Coronary artery (tissue), 2 donors: ENCODE measurements at places on chromosomes 4 and X.

GRCh38 chr4:169840554-169840953 lies 82.8 kb upstream of the HPF1 start:
- no peak for DNase-seq

GRCh38 chr4:53935780-53936179 lies 128.6 kb downstream of the CHIC2 start:
- DNase-seq = no peak

DNA sequence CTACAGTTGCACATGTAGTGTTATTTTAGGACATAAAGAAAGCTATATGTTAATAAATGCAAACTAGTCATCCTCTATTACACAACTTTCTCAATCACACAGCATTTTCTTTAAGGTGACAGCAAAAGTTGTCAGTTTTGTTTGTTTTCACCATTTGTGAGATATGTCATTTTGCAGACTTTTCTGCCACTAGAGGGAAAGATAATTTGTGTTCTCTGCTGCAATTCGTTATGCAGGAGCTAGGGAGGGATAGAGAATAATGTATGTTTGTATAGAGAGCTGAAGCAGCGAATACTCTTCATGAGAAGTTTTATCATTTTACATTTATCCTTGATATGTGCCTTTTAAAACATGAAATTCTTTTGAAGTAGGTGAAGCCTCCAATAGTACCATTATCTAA lies 670.6 kb upstream of the ATOH1 start:
- DNase-seq = no peak

DNA sequence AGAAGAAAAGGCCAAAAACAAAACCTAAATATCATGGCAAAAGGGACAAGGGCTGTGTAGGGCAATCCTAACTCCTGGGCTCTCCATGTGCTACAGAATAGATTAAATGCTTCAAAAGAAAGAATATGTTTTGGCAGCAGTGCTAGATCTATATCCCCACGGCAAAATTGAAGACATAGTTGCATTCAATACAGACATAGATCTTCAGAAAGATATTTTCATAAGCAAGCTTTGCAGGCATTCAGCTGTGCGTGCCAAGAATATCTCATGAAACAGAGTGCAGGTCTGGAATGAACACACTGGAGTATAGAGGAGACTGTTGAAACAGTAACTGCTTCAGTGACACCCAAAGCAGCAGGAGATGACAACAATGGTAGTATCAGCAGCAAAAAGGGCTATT lies 1476.9 kb downstream of the ARAP2 start:
- no peak for DNase-seq

DNA sequence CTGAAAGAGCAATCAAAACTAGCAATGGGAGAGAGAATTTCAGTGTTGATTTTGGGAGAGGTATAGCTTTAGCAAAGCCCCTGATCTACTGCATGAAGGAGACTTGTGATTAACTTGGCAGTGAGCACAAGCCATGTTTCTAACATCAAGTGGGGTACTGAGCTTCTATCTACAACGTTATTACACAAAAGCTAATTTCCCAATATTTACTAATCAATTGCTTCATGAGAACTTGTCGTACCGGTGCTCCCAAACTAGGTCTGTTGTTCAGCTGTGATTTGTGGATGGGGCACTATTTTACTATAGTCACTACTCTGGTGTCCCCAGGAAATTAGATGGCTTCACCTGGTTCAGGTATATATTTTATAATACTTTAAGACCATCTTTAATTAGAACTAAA lies 16.2 kb downstream of the ANK2 start:
- no peak for DNase-seq

DNA sequence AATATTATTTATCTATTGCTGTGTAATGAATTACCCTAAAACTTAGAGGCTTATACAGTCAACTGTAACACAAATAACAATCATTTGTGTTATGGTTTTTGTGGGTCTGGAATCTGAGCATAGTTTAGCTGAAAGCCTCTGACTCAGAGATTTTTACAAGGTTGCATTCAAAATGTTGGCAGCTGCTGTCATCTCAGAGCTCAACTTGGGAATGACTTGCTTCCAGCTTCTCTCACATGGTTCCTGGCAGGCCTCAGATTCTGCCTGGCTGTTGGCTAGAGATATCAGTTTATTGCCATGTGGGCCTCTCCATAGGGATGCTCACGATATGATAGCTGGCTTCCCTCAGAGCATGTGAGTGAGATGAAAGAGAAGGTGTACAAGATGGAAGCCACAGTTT lies 70.2 kb upstream of the BRWD3 start:
- DNase-seq = no peak

- DNase-seq = no peak
Measured at GRCh38 chr4:157023941-157024340, 52.0 kb upstream of the GLRB start.

DNA sequence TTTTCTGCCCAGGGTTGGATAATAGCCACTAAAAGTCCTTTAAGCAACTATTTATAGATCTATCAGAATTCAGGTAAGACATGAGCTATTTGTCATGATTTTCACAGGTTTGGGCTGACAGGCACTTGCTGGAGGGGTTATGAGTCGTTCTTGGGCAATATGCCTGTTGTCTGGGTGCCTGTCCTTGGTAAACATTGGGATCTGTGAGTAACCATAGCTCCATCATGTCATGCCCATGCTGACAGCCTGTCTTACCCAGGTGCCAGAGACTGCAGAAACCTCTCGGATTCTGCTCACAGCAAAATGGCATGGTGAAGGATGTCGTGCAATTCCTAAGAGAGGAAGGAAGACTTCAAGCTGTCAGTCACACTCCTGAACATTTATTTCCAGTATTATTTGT lies 116.0 kb upstream of the PUDP start:
- DNase-seq = no peak

GRCh38 chr4:112933790-112934189 lies 115.7 kb upstream of the ANK2 start:
- DNase-seq = no peak

DNA sequence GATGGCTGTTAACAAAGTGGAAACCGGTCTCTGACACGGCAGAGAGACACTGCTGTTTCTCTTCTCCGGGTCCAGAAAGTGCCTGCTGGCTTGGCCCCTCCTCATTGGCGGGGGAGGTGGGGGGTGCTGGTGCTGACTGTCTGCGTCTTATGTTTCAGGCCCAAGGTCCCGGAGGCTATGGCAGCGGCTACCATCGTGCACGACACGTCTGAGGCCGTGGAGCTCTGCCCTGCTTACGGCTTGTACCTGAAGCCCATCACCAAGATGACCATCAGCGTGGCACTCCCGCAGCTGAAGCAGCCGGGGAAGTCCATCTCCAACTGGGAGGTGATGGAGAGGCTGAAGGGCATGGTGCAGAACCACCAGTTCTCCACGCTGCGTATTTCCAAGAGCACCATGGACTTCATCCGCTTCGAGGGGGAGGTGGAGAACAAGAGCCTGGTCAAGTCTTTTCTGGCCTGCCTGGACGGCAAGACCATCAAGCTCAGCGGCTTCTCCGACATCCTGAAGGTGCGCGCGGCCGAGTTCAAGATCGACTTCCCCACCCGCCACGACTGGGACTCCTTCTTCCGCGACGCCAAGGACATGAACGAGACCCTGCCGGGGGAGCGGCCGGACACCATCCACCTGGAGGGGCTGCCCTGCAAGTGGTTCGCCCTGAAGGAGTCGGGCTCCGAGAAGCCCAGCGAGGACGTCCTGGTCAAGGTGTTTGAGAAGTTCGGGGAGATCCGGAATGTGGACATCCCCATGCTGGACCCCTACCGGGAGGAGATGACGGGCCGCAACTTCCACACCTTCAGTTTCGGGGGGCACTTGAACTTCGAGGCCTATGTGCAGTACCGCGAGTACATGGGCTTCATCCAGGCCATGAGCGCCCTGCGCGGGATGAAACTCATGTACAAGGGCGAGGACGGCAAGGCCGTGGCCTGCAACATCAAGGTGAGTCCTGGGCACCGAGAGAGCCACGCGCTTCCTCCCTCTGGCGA lies 2.2 kb downstream of the AKAP17A start:
- peak; percentile 67 for DNase-seq

DNA sequence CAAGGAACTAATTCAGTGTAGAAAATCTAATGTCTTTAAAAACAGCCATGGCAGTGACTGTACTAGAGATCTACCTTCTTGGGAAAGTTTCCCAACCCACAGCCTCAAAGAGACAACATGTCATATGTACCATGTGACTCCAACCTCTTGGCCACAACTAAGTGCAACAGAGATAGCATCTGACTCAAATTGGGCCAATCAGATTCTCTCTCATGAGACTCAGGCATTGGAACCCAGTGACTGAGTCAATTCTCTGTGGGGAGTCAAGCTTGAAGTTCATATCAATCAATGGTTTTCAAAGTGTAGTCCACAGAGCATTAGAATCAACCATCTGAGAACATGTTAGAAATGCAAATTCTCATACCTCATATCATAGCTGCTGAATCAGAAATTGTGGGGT lies 123.3 kb downstream of the MBNL3 start:
- no peak for DNase-seq

DNA sequence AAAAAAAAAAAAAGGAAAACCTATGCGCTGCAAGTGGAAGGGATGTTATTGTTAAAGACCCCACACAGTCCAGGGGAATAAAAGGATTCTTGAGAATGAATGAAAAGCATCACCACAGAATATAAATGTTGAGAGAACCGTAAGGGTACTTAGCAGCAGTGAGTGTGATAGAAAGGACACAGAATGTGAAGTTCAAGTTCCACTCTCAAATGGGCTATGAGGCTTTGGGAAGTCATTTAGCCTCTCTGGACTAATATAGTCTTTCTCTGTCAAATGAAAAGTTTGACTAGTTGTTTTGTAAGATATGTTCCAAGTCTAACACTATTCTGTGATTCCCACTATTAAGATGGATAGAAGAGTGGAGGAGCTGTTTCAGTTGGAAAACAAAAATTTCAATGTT lies 35.8 kb upstream of the MAML3 start:
- no peak for DNase-seq
